Stimulated activated effector memory CD8-positive, alpha-beta T cell treated with anti-CD3 and anti-CD28 coated beads, Interleukin-12 subunit alpha, Interleukin-12 subunit beta, amount 100 ng/mL, for 72 hours (primary cell): ENCODE measurements at places on chromosomes 16 and 17.
A peak's percentile ranks its signal among the peaks of the same experiment; 100 is the strongest.

DNA sequence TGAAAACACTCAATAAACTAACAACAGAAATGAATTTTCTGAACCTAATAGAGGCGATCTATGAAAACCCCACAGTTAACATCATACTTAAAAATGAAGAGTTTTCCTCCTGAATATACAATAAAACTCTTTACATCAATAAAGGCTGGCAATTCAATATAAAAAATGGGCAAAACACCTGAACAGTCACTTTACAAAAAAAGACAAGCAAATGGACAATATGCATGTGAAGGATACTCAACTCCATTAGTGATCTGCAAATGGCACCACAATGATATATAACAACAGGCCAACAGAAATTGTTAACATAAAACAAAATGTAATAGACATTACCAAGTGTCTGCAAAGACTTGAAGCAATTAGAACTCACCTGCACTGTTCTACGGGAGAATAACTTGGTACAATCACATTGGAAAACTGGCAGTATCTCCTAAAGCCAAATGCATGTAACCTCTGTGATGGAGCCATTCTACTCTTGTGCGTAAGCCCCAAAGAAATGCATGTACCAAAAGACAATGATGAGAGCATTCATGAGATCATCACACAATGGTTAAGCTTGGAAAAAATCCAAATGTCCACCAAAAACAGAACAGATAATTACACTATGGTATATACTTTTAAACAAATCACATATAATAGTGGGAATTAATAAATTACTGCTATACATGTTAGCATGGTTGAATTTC, 433.4 kb upstream of the MAF start:
- no peak for DNase-seq

GRCh38 chr17:66540131-66540781, 237.8 kb downstream of the PRKCA start:
- DNase-seq: no peak

DNA sequence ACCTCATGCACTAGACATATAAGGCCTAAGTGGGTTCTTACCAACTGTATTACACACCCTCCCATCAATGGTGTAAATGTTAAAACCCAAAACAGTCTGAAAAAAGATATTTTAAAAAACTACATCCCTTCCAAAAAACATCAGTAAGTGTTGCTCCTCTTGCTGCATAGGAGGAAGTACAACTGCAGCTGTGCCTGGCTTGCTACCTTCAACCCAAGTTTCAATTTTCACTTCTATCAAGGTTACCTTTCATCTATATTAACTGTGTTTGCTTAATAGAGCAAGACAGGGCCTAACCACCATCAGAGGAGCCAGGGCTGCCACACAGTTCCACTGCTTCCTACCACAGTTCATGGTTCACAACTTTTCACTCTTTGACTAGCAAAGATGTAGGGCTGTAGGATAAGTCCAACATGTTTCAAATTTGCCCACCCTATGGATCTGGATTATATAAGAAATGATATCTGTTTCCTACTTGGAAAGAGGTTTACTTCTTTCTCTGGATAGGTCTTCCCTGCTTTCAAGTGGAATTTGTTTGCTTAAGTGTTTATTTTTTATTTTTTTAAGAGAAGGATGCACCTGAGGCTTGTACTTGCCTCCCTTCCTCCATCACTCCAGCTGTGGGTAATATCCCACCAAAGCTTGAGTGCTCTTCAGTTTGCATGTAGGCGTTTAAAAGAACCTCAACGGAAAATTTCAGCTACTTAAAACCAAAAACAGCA, 56.7 kb downstream of the GRB7 start:
- no peak for DNase-seq

DNA sequence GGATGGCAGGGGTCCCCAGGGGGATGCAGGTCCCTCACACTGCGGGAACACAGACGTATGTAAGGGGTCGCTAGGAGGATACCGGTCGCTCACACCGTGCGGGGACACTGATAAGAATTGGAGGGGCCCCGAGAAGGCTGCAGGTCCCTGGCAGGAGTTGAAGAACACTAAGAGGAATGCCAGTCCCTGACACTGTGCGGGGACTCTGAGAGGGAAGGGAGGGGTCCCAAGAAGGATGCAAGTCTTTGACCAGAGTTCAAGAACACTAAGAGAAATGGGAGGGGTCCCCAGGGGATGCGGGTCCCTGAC, 510 bp downstream of the ERCC4 start:
- DNase-seq: no peak

- no peak for DNase-seq
Observed at GRCh38 chr16:50500171-50500874, 47.9 kb upstream of the NKD1 start.

DNA sequence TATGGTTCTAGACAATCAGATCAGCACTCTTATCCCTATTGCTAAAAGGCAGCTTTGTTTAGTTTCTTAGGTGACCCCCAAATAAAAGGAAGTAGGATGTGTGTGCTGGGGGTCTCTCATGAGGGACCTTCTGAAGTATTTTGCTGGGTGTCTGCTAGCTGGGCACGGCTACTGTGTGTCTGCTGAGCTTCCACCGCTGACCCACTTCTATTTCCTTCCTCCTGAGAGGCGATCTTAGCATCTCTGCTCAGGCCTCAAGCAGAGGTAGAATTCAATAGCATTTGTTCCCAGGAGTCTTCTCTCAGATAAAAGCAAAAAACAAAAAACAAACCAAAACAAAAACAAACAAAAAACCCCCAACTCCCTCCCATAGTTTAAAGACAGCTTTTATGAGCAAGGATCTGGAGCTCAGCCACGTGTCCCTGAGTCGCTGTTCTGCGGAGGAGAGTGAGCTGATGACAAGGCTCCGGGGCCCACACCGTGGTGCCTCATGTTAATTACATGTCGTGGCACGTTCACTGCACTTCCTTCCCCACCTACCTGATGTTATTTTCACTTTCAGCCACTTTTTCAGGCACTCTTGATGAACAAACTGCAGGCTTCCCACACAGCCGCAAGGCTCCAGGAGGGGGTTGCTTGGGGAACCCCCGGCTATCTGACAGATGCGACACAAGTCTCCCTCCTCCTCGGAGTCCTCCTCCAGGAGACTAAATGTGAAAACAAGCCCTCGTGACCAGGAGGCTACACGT, 83.5 kb downstream of the MARCHF10 start:
- DNase-seq: peak; percentile 50

GRCh38 chr17:50495918-50496317, 12.3 kb upstream of the MYCBPAP start:
- no peak for DNase-seq

GRCh38 chr17:48483471-48484131, 47.2 kb downstream of the HOXB1 start:
- DNase-seq: no peak

- DNase-seq: no peak
Observed at GRCh38 chr16:59289151-59289550, 555.0 kb upstream of the GOT2 start.

GRCh38 chr16:89357055-89357816, 133.1 kb downstream of the ANKRD11 start:
- peak; percentile 65 for DNase-seq

DNA sequence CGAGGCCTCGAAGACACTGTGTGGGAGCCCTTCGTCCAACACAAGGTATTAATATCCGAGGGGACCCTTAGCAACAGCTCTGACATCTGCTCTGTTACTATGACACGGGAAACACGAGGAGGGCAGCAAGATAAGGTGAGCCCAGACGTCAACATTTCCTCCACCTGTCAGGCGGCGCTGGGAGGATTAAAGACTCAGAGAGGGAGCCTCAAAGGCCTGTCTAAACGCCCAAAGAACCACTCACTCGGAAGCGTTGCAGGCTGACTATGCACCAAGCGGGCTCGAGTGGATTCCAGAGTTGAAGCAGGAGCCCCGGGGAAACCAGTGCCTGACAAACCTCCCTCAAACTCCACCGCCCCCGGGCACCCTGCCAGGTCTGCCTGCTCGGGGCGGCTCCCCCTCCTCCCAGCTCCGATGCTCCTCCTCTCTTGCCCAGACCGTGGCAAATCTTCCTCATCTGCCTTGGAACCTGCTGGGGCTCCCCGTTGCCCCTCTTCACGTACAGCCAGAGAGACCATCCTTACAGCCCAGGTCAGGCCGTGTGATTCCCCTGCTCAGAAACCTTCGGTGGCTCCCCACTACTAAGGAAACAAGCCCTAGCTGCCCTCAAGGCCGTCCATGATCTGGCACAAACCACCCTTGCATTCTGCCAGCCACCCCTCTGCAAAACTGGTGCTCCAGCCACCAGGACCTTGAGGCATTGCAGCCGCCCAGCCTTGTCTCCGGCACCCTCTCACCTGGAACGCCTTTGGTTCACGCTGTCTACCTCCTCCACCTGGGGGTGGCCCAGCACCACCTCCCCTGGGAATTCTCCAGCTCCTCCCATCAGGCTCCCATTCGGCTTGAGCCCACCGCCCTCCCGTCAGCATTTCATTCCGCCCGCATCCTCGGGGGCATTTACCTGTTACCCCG, 16.2 kb downstream of the RPH3AL start:
- DNase-seq: no peak

DNA sequence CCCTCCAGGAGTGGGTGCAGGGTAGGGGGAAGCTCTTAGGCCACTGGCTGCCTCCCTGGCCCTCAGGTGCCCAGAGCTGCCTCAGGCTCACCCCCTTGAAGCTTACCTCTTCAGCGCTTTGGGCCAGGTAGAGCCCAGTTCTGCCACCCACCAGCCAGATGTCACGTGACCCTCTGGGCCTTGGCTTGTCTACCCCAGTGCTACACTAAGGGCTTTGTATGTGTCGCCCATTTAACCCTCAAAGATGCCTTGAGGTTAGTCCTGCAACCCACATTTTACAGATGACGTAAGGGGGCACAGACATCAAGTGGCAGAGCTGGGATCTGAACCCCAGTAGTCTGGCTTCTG, 3.4 kb downstream of the HAS3 start:
- no peak for DNase-seq
